ENCODE measurements at places on chromosomes 4 and X.

- DNase-seq = no peak
Measured at GRCh38 chr4:8586671-8587468, 5.7 kb upstream of the CPZ start.

DNA sequence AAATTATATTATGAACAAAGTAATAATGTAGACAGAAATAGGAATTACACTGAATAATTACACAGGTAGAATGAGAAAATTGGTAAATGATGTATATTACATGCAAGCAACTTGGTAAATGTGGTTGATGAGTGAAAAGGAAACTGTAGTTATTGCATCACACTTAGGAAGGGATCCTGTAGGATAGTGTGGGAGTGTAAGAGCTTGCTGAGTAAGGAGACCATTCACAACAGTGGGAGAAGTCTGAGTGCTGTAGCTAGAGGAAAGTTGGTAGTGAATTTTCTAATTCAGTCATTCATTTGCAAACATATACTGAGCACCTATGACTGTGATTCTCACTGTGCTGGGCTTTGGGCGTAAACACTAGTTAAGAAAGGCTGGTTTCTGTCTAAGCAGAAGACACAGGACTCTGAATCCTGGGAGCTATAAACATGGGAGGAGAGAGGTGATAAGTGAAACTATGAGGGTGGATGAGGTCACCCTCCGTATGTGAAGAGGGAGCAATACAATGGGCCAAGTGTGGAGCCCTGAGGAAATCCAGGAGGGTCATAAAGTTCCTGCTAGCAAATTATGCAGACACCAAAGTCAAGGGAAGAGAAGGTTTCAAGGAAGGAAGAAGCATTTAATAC, 14.2 kb upstream of the CPE start:
- DNase-seq = no peak

DNA sequence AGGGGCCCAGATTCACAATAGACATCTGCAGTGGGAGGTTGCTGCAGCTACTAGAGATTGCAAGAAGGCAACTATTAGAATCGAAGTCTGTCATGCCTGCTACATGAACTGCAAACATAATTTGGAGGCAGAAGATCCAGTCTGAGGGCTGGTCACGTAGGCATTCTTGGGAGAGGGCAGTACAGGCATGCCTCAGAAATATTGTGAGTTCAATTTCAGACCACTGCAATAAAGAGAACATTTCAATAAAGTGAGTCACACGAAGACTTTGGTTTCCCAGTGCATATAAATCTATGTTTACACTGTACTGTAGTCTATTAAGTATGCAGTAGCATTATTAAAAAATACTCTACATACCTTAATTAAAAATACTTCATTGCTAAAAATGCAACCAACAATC, 585.8 kb upstream of the FAT1 start:
- DNase-seq = no peak

- DNase-seq = no peak
Measured at GRCh38 chr4:71304289-71304850, 34.5 kb upstream of the SLC4A4 start.

DNA sequence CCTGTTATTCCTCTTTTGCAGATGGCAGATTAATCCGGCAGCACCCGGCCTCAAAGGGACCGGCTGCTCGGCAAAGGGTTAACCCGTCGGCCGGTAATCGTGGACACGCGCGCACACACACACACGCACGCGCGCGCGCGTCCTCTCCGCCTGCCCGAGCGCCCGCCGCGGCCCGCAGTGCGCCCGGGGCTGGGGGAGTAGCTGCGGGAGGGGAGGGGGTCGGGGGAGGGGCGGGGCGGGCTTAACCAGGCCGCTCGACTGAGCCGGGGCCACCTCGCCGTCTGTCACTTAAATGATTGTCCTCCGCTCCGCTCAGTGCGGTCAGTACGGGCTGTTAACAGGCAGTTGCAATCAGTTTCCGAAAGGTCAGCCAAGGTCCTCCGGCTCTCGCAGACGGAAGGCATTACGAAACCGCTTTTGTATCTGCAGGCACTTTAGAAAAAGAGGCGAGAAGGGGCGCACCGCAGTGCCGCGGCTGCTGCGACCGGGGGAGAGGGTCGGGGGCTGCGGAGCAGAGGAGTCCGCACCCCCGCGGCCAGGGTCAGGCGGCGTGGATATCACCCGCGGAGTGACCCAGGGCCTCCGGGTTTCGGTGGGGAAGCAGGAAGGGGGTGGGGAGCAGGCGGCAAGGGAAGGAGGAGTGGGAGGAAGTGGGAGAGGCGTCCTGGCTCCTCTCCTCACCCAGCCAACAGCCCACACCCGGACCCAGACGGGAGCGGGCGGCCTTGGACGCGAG, 57.3 kb upstream of the BCOR start:
- peak; percentile 75 for DNase-seq

DNA sequence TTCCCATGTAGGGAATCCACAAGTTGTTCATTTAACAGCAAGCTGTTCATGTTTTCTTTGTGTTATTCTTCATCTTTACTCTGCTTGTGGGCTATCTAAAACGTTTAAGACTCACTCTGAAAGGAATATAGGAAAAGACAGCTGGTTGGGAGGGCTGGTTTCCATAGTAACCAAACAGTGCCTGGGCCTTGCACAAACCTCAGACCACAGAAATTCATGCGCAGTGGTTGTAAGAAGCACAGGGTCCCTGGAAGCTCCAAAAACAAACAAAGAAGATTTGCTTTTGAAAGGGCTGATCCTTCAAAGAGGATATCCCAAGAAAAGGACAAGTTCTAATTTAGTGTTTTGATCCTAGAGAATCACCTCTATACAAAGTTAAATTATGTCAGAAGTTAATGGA, 7.8 kb downstream of the SERTM2 start:
- peak; percentile 30 for DNase-seq

DNA sequence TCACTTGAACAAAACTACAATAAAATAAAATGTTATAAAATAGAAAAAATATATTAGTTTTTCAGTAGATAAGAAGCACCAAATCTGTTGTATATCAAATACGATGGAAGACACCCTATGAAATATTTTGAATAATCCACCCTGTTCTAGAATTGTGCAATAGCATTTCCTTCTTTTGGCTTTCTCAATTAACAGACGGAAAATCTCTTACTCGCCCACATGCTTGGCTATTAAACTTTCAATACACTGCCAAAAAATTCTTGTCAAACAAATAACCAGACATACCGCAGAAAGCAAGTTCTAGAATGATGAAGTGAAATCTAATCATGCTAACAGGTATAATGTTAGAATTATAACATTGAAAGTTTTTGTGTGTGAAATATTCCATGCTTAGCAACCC, 671.6 kb upstream of the SLIT2 start:
- DNase-seq = no peak

DNA sequence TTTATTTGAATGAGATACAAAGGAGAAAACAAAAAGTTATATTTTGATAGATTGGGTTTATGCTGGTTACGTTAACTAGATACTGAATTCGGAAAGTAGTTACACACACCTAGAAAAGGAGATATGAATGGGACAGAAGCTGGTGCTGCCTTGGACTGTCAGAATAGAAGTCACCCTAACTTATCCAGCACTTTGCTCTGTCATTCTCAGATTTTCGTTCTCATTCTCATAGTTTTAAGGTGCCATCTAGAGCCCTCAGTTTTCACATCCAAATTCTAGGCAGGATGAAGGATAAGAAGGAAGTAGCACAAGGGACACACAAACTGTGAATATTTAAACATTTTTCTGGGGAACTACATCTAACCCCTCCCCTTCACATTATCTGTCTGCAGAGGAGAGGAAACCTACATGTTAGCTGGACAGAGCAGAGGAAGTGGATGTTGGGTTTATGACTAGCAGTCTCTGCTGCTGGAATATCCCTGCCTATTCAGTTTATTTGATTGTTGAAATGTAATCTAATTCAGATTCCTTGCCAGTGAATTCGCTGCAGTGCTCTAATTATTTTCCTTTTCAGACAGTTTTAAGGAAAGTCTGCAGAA, 521.9 kb downstream of the FAT4 start:
- DNase-seq = peak; percentile 32

- DNase-seq = no peak
Measured at GRCh38 chrX:105870445-105870844, 48.1 kb downstream of the NRK start.

GRCh38 chr4:108371282-108371681, 202.6 kb upstream of the LEF1 start:
- DNase-seq = no peak

DNA sequence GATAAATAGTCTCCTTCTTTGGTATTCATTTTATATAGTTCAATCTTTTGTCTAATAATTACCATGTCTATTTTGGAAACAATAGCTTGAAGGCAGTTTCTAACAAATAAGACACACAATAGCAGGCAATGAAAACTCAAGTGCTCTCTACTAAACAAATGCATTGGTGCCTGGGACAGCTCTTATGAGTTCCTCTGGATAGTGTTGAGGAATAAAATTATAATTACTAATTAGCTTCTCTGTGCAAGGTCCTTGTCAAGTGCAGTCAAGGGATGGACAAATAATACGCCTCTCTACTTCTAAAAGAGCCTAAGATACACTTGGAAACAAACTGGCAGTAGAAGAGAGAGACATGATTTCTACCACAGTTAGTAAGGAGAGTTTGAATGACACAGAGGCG, 229.0 kb upstream of the GLRA2 start:
- DNase-seq = no peak

GRCh38 chr4:92646826-92647225, 343.1 kb downstream of the GRID2 start:
- DNase-seq = no peak

DNA sequence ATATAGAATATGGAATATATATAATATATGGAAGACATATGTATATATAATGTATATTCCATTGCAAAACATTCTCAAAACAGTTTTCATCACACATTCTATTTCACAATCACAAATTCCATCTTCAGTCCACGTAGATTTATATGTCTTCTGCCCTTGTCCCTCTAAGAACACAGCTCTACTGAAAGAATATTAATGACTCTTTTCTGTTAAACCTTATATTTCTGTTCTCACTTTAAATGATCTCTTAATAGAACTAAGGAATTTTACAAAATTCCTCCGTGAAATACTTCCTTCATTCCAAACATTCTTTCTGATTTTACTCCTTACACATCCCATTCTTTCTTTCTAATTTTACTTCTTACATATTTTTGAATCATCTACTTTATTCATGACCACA, 1043.1 kb upstream of the PABPC4L start:
- no peak for DNase-seq

GRCh38 chr4:112817933-112818593, 181.1 kb downstream of the LARP7 start:
- peak; percentile 80 for DNase-seq

- no peak for DNase-seq
Measured at GRCh38 chrX:153791104-153791852, 2.9 kb downstream of the IDH3G start.

DNA sequence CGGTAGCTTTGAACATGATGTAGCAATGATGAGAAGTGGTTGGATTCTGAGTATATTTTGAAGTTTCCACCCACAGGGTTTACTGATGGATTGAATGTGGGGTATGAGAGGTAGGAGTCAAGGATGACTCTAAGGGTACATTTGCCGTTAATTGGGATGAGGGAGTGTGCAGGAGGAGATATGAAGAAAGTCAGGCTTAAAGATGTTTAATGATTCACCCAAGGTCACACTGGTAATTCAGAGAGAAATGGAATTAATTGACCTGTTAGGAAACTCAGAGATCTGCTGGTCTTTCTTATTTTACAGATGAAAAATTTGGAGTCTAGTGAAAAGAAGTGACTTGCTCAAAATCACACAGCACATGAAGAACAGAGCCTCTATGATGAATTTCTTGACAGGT, 390.7 kb downstream of the GBA3 start:
- no peak for DNase-seq

GRCh38 chr4:168409089-168409801, 71.0 kb downstream of the DDX60L start:
- DNase-seq = no peak

- no peak for DNase-seq
Measured at GRCh38 chrX:45952030-45952429, 593.2 kb downstream of the ZNF674 start.

DNA sequence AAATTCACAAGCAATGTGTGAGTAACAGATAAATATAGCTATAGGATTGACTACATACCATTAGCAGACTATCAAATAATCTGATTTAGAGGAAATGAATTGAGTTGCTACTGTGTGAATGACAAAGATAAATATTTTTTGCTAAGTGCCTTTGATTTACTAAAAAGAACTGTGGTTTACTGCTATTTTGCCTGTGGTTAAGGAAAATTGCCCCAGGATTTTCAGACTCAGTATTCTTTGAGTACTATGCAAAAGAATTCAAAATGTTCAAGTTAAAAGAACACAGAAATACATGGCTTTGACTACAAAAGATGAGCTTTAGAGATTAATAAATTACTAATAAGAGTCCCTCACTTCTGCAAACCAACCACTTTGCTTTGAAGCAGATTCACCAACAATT, 853.8 kb downstream of the ADGRL3 start:
- DNase-seq = no peak

- DNase-seq = no peak
Measured at GRCh38 chr4:3410401-3411135, 31.2 kb upstream of the HGFAC start.

DNA sequence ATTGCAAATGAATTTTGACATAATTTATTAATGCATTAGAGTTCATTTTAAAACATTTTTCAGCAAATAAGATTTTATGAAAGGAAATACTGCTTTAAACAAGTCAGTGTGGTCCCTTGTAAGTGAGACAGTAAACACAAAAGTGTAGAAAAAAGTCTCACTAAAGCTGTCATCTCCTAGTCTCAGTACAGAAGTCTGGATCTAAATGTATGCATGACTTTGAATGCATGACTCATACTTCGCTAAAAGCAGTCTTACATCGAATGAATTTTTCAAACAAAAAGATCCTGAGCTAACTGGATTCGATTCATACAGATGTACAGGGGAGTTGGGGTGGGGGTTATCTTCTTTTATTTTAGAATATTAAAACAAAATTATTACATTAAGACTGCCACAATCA, 207.4 kb upstream of the VCX start:
- DNase-seq = no peak

DNA sequence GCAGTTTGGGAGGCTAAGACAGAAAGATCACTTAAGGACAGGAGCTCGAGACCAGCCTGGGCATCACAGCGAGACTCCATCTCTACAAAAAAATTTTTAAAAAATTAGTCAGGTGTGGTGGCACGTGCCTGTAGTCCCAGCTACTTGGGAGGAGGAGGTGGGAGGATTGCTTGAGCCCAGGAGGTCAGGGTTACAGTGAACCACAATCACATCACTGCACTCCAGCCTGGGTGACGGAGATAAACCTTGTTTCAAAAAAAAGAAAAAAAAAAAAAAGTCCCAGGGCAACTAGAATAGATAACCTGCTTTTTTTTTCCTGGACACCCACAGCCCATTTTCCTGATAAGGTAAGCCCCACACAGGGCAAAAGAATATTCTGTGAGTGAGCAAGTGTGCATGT, 96.3 kb downstream of the C4orf51 start:
- no peak for DNase-seq

GRCh38 chr4:37628977-37629609, 57.1 kb downstream of the RELL1 start:
- DNase-seq = no peak

- DNase-seq = no peak
Measured at GRCh38 chr4:2378898-2379297, 39.5 kb downstream of the ZFYVE28 start.

- peak; percentile 56 for DNase-seq
Measured at GRCh38 chr4:173524218-173525117, 5.6 kb downstream of the HAND2 start.

GRCh38 chrX:108993909-108994308, 257.5 kb upstream of the IRS4 start:
- DNase-seq = no peak

- DNase-seq = no peak
Measured at GRCh38 chrX:77693594-77693993, 92.4 kb downstream of the ATRX start.

All from SK-N-DZ (cell line).